ENCODE measurements at places on chromosomes 1 and 21.

- no peak for ATAC-seq
Observed at GRCh38 chr1:7014640-7014930, 229.3 kb downstream of the CAMTA1 start.

DNA sequence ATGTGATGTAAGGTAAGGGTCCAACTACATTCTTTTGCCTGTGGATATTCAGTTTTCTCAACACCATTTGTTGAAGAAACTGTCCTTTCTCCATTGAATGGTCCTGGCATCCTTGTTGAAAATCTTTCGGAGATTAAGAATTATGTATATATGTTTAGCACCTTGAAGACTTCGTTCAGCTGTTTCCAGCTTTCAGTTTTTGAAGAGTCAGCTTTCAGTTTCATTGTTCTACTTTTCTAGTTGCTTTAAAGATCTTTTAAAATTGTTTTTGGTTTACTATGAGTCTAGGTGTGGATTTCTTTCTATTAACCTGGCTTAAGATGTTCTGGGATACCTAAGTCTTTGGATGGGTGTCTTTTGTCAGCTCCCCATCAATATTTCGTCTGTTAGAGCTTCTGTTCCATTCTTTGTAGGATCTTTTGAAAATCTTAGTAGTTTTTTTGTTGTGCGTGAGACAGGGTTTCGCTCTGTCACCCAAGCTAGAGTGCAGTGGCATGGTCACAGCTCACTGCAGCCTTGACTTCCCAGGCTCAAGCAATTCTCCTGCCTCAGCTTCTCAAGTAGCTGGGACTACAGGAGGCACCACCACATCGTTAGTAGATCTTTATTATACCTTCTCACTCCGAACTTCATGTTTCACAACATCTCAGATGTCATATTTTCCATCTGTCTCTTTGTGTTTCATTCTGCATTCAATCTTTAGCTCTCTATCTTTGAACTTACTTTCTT is 353.5 kb upstream of the B3GALT2 start:
- ATAC-seq = peak; percentile 42

DNA sequence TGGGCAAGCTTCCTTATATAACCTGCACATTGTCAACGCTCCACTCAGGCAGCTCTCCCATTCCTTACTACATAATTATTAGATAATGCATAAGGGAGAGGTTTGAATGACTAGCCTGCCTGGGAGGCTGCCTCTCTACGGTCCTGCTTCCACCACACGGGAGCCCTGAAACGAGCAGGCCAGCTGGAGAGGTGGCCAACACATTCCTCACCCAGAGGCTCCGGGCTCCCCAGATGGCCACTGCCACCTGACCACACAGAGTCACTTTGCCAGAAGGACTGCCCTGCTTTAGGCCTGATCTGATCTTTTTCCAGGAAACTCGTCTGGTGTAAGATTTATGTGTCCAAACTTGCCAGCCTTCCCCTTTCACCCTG is 27.9 kb downstream of the HIVEP3 start:
- no peak for ATAC-seq

DNA sequence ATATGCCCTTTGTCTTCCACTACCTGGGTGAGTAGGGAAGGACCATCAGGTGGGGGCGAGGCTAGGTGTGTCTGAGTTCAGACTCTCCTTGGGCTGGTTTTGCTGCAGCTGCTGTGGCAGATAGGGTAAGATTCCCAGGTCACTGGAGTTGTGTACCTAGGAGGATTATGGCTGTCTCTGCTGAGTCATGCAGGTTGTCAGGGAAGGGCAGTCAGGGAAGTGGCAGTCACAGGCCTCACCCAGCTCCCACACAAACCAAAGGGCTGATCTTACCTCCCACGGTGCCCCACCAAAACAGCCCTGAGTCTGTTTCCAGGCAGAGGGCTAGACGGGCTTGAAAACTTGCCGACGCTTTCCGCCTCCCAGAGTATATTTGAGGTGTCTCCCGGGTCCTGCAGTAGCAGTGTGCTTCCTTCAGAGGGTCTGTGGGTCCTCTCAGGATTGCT is 201.6 kb upstream of the PLXNA2 start:
- ATAC-seq = no peak

DNA sequence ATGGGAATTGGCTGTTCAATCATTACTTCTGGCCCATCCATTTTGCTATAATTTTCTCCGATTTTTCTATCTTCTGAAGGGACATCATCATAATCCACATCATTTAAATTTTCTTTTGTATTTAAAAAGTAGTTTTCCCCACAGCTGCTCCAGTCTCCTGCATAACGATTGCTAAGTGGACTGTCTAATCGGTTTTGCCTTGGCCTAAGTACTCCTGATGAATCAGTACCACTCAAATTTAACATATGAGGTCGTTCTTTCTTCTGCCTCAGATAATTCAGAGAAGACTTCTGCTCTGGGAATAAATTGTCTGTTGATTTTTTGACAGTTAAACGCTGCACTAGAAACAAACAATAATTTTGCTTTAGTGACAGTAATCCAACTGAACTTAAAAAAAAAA is 41.9 kb downstream of the SYDE2 start:
- no peak for ATAC-seq

DNA sequence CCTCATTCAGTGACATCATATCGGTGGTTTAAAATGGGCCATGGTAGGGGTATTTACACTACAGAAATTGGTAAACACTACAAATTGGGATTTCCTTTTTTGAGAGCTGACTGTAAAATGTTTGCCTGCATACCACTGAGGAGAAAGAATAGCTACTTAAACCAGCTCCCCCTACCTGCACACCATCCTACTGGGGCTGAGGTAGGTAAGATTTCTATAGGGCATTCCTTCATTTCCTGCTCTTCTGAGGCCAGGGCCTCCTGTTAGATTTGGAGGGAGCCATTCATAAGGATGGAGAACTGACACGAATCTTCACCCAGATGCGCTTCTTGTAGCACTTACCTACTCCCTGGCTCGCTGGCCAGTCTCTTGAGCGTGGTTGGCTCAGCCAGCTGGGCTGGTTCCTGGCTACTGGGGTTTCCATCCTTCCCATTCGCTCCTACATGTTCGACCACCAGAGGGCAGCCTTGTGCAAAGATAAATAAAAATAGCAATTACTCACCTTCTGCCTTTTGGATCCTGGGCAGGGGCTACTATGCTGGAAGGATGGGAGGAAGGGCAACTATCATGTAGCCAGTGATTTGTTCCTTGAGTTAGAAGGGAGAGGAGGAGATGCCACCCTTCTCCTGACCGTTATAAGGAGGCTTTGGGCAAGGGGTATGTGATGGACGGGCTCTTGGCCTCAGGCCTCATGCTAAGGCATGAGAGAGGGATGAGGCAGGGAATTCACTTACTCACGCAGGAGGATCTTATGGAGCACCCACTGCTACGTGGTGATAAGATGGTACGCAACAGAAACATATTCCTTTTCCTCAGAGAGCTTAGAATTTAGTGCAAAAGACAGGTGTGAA is 10.7 kb downstream of the OPTC start:
- peak; percentile 69 for ATAC-seq

- ATAC-seq = no peak
Observed at GRCh38 chr1:21618561-21619374, 50.4 kb downstream of the RAP1GAP start.

DNA sequence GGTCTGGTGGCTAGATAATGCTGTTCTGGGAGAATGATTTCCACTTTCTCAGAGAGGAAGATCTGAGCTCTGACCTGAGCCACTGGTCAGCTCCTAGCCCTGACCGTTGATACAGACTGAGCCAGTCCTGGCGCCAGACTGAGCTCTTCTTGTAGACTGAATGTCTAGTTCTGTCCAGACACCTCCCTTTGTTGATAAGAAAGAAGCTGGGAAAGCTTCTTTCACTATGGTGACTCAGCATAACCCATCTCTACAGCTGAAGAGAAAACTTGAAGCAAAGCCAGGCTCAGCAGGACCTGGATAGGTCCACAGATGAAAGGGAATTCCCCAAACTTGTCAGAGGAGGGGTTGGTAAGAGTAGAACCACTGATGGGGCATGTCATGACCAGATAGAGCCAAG is 9.9 kb upstream of the TRABD2B start:
- ATAC-seq = no peak
